ENCODE measurements at places on chromosomes 1 and 21. TPM values are rescaled to one million over a fixed set of nuclear protein-coding genes. Genes with fewer than 3 reads are reported as not detected.
A peak's percentile ranks its signal among the peaks of the same experiment; 100 is the strongest.

Gene VWA5B1
- total RNA-seq = 1.9 TPM

Gene SLC35A3
- 45.0 TPM for total RNA-seq

Gene LINGO4
- not detected for total RNA-seq

Gene OR10Z1
- not detected for total RNA-seq

Gene ARMH1
- total RNA-seq = 11.6 TPM

Gene GFI1
- 0.17 TPM for total RNA-seq

DNA sequence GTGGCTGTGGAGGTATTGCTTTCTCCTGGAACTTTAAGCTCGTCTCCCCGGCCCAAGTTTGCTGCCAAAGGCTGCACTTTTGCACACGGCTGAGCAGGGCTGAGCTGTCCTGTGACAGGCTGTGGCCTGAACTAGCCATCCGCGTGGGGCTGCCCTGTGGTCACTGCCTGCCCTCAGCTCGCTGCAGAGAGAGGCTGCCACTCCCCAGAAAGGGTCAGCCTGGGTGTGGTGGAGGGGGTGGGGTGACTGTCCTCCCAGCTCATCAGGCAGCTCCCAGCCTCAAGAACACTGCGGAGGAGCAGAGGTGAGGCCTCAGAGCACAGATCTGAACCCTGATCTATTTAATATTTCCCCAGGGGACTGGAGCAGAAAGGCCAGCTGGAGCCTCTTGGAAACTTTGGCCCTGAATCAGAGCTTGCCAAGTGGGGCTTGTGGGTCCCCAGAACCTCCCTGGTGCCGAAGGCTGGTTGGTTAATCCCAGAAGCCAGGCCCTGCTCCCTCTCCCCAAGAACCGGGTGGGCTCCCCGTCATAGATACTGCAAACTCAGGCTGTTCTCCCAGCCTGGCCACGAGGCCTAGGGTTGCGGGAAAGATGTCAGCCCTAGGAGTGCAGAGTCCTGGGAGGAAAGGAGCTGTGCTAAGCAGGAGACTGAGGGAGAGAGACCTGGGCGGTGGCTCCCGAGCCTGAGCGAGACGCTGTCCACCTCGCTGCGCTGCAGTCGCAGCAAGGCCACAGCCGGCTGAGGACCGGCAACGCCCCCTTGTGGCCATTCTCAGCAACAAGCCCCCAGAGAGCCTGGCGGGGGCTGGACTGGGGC, 125.1 kb upstream of the IPO9 start:
- peak; percentile 88 for DNase-seq

DNA sequence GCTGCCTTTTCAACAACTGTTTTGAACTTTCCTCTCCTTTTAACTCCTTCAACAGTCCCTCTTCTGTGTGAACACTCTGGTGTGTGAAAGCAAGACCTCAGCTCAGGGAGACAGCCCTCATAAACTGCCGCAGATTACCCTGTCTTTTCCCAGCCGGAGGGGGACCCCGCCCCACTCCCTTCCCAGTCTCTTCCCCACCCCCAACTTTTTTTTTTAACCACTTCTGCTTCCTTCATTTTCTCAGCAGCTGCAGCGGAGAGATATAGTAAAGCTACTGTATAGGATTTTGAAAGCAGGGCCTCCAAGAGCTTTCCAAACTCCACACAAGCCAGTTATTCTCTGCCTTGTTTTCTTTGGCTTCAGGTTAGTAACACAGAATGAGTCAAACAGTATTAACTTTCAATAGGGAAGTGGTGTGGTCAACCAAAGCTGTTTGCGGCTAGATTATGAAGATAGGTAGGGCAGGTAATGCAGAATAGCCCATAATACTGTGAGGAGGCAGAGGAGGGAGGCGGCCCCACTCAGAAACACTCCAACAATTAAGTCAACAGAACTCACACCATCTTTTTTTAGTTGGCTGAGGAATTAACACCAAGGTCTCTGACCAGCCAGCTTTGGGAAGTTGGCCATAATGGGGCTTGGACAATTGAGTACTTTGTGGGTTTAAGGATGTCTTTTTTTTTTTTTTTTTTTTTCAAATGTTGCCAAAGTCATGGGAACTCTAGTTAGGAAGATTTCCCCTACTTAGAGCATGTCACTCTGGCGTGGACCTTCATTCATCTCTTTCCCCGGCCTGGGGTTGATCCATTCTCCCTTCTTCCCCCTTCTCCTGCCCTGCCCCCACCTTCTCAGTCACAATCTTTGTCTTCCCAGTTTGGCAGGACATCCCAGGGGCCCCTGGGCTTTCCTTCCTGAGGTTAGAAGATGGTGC, 177.0 kb downstream of the CLIC6 start:
- no peak for DNase-seq

GRCh38 chr1:171753685-171754352, 12.0 kb upstream of the VAMP4 start:
- no peak for DNase-seq

GRCh38 chr1:235670157-235670776, 20.7 kb upstream of the GNG4 start:
- no peak for DNase-seq

DNA sequence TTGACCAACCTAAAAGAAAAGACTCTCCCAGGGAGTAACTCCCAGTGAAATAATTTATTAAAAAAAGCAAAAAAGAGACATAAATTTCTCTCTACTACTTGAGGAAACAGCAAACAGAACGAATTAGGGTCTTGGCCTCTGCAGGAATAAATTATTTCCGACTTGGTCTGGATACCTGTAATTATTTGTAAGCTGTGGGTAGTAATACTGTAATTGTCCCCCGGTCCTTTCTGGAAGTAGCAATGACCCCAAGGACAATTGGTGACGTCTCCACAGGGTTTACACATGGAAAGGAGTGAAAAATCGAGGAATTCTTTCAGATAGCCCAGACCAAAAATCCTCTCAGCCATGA, 3.7 kb upstream of the SIM2 start:
- no peak for DNase-seq

DNA sequence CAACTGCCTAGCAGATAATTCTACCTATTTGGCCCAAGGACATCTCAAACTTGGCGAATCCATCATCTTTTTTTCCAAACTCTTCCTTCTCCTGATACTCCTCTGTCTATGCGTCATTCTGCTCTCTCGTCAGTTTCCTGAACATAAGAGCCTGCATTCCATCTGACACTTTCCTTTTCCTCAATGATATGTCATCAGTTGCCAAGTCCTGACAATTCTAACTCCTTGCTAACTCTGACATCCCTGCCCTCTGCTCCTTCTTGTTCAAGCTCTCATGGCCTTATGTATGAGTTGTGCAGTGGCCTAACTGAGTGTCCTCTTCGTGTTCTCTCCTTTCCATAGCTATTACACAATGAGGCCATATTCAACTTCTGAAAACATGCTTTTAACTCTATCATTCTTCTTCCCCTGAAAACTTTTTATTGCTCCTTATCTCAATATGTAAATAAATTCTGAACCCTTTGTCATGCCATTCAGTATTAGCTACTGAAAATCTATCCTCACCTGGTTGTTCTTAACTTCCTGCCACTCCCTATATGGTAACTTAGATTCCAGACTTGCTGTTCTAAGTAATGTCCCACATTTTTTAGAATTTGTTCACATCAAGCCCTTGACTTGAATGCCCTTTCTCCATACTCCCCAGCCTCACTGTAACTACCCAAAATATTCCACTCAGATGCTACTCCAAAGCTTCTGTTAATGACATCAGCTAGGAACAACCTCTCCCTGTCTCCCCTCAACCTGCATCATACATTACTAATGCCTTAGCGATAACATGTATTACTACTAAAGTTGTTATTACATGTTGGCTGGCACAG, 11.5 kb downstream of the PALMD start:
- no peak for DNase-seq

DNA sequence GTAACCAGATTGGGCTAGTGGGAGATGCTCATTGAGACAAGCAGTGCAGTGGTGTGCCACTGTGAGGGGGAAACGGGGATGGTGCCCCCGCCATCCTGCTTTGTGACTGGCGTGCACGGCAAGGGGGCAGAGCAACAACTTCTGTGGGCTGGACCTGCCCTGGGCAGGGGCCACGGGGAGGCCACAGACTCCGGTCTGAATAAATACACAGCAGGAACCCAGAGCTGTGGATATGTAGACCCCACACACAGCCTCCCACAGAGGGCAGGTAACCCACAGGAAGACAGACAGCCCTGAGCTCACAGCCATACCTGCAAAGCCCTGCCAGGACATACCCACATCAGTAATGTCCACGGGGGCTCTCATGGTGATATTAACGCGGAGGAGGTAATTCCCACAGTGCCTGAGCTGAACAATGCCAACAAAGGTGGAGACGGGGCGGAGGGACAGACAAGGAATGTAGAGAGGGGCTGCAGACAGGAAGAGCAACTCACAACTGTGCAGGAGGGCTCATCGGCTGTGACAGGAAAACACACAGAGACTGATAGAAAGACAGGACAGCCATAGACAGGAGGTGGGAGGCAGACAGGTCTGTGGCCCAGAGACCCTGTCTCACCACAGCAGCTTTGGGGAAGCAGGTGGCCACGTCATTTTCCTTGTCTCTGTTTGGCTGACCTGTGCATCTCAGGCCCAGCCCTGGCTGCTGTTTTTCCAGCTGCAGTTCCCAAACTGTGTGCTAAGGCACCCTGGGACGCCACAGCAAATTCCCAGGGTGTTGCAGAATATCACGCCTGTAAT, 4.9 kb upstream of the WNT3A start:
- no peak for DNase-seq

DNA sequence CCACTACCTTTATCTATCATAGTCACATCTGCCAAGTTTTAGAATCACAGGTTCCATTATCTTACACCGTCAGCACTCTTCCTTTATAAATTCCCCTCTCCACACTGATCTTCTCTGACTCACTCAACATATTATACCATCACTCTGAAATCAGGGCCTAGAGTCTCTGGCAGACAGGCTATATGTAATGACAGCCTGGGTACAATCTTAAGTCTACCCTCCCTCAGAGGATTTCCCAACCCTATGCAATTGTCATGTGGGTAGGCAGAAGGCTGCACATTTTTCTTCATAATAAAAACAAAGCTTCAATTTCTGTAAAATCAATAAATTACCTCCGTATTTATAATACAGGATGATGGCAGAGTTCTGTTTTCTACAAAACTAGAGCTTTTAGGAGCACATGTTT, 138.0 kb downstream of the RERE start:
- DNase-seq = no peak

GRCh38 chr1:30188999-30189398, 534.4 kb downstream of the MATN1 start:
- DNase-seq = no peak

GRCh38 chr21:44648557-44649311, 2.5 kb downstream of the KRTAP10-11 start:
- DNase-seq = peak; percentile 60

DNA sequence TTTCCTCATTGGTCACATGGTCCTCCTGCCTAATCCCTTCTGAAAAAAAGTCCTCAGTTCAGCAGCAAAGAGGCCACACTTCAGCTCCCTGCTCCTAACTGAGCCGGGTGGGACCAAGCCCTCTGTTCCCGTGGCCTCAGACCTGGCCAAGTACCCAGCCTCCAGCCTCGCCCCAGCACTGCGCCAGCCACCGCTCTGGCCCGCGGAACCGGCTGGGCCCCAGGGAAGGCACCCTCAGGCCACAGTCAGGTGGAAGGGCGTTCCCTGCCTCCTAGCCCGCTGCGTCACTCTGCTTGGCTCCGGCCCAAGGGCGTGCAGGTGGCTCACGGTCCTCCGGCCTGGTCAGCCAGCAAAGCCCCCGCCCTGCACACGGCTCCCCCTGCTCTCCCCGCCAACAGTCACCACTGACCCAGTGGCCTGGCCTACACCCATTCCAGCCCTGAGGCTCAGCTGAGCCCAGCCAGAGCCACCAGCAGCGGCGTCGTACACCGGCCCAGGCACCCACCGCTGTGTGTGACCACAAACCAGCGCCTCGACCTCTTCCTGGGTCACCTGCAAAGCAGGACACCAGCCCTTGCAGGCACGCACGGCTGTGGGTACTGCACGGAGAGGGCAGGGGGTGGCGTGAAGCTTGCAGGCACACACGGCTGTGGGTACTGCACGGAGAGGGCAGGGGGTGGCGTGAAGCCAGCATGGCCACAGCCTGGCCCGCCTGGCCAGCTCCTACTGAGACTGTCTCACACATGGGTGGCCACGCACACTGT, 19.4 kb downstream of the NADK start:
- DNase-seq = no peak

GRCh38 chr1:219514728-219515127, 98.2 kb downstream of the ZC3H11B start:
- DNase-seq = no peak

GRCh38 chr1:213720032-213720431, 267.7 kb upstream of the PROX1 start:
- DNase-seq = no peak

- DNase-seq = no peak
Observed at GRCh38 chr1:11058595-11059154, 1.1 kb downstream of the SRM start.

GRCh38 chr1:238153939-238154338, 263.2 kb upstream of the ZP4 start:
- no peak for DNase-seq

DNA sequence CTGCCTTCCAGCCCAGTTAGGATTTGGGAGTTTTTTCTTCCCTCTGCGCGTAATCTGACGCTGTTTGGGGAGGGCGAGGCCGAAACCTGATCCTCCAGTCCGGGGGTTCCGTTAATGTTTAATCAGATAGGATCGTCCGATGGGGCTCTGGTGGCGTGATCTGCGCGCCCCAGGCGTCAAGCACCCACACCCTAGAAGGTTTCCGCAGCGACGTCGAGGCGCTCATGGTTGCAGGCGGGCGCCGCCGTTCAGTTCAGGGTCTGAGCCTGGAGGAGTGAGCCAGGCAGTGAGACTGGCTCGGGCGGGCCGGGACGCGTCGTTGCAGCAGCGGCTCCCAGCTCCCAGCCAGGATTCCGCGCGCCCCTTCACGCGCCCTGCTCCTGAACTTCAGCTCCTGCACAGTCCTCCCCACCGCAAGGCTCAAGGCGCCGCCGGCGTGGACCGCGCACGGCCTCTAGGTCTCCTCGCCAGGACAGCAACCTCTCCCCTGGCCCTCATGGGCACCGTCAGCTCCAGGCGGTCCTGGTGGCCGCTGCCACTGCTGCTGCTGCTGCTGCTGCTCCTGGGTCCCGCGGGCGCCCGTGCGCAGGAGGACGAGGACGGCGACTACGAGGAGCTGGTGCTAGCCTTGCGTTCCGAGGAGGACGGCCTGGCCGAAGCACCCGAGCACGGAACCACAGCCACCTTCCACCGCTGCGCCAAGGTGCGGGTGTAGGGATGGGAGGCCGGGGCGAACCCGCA, at the start of gene PCSK9:
Gene PCSK9 (plus strand): TSS at position 207 of the 741 bp plus-strand sequence. CDS start 290 bp downstream, at position 497.
- peak; percentile 80 for DNase-seq

DNA sequence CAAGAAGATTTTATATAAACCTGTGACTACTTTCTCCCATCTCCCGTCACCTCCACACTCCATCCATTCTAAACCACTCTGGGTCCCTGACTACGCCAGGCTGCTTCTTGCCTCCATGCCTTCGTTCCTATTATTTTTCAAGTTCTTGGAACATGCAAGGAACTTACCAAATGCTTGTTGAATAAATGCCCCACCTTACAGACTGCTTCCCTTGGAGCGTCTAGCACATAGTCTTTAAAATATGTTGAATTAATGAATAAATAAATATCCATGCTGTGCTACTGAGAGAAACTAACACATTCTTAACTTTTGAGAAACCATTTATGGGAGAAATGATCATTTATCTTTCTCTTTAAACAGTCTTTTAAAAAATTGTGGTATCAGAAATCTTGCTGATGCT, 27.6 kb downstream of the VTCN1 start:
- no peak for DNase-seq

- DNase-seq = no peak
Observed at GRCh38 chr1:92483610-92484471, 2.9 kb downstream of the GFI1 start.

GRCh38 chr1:245216366-245217115, 61.8 kb downstream of the KIF26B start:
- DNase-seq = no peak

- DNase-seq = no peak
Observed at GRCh38 chr1:209926045-209926444, 12.0 kb upstream of the SYT14 start.
